Activated T-cell treated with anti-CD3 and anti-CD28 coated beads for 1 hour (primary cell): ENCODE measurements at places on chromosomes 3 and 15.

GRCh38 chr15:98931004-98931403 is 76.6 kb downstream of the PGPEP1L start:
- no peak for DNase-seq

DNA sequence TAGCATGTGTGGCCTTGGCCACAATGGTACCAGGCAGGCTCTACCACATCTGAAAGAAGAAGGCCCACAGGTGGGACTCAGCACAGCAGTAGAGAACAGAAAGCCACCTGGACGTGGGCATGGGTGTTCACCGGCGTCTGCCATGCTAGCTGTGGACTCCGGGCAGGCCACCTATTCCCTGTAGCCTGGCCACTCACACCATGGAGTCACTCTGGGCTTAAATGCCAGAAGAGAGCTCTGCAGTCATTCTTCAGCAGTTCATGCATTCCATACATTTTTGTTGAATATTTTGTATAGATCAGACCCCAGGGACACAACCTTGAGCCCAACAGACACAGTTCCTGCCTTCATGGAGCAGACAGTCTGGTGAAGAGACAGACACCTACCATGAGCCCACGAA is 138.6 kb downstream of the SRGAP3 start:
- DNase-seq: no peak

GRCh38 chr3:12002912-12003311 is 1.3 kb upstream of the SYN2 start:
- DNase-seq: no peak

DNA sequence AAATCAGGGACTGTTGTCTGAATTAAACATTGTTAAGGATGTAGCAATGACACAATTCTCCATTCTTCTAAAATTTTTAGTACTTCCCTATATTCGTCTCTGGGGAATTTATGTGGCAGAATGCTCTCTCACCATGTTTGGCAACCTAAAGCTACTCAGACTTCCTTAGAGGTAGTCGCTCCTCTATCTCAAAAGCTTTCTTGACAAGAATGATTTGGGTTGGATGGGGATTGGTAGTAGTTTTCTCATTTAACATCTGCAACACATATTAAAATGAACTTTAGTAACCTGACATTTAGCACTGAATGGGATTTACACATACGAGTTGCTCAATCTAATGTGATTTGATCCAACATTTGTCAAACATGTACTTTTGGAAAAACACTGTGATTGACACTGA is 233.3 kb downstream of the RBMS3 start:
- DNase-seq: no peak

- no peak for DNase-seq
Observed at GRCh38 chr3:179069762-179070390, 1.7 kb downstream of the ZMAT3 start.

DNA sequence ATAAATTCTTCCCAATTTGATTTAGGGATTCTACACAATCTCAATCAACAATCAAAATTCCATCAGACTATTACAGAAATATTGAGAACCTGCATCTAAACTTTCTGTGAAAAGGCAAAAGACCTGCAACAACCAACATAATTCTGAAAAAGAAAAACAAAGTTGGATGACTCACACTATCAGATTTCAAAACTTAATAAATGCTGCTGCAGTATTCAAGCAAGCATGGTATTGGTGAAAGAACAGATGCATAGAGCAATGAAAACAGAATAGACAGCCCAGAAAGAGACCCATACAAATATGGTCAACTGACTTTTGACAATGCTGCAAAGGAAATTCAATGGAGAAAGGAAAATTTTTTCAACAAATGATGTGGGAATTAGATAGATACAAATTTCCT is 477.1 kb upstream of the NR2F2 start:
- DNase-seq: no peak

DNA sequence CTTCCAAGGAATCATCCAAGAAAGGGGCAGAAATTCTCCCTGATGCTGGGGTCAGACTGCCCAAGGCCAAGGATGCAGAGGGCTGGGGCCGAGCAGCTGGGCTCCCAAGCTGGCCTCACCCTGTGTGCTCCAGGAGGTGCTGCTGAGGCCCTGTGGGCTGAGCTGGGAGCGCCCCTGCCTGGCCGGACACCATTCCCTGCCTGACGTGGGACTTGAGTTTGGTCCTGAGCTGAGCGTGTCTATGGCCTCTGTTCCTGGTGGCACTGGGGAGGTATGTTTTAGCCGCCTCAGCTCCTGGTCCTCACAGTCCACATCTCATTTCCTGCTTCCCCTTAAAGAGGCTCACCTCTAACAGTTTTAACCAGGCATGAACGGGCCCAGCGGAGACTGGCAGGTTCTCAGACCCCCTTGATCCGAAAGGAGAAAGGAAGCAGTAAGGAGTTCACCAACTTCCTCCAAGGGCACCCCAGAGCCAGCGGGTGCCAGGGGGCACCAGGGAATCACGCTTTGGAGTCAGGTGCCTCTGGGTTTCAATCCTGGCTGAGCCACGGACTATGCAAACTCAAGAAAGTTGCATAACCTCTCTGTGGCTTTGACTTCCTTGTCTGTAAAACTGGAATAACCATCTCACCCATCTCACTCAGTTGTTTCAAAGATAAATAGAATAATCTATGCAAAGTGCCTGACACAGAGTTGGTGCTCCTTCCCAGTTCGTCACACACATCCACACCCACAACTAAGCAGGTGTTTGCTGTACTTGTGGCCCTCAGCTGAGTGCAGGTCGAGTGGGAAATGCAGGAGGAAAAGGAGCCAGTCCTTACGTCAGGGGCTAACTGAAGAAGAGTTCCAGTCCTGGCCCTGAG is 48.6 kb downstream of the SLC12A8 start:
- DNase-seq: no peak

DNA sequence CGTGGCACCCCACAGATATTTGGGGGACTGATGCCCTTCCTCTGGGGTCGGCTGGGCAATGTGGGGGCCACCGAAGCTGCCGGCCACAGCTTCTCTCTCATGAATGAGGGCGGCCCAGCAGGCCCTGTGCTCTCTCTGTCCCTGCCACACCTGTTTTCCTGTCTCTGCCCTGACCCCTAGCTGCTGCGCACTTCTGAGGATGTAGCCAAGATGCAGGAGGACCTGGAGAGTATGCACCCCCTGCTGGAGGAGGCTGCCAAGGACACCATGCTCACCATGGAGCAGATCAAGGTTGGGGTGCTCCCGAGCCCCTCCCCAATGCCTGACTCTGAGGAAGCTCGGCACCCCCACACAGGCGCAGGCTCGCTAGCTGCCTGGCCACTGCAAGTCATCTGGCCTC is 59.7 kb downstream of the SEMA3G start:
- no peak for DNase-seq

- no peak for DNase-seq
Observed at GRCh38 chr3:129106320-129106719, 15.3 kb downstream of the RAB43 start.

DNA sequence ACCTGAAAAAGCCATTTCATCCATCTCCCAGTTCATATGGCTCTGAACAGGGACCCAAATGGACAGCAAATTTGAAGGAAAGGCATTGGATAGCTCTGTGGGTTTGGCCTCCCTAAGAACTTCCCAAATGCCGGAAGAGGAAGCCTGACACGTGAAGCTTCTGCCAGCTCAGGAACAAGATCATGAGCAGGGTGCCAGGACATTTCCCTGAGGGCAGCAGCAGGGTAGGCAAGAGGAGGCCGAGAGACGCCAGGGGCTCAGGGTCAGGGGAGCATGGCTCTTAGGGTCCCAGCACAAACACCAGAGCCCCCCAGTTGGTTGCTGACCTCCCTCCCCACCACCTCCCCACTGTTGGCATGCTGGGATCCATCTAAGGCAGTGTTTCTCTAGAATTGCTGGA is 187.5 kb downstream of the MEGF11 start:
- no peak for DNase-seq

- DNase-seq: no peak
Observed at GRCh38 chr3:24519368-24520100, 24.9 kb upstream of the THRB start.

- no peak for DNase-seq
Observed at GRCh38 chr3:10189557-10190354, 25.0 kb downstream of the IRAK2 start.

GRCh38 chr3:70249509-70250160 is 62.8 kb downstream of the MDFIC2 start:
- DNase-seq: no peak

DNA sequence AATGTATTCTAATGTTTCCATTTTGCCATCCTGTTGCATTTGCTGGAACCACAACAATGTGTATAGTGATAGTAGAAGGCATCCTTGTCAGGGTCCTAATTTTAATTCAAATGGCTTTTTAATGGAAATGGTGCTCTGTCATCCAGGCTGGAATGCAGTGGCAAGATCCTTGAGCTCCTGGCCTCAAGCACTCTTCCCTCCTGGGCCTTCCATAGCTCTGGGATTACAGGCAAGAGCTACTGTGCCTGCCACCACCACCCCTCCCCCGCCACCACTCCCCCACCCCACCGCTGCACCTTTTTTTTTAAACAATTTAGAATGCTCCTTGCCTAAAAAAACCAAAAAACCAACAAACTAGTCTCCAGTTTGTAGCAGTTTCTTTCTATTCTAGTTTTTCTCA is 15.2 kb upstream of the IQCF6 start:
- DNase-seq: no peak

- no peak for DNase-seq
Observed at GRCh38 chr3:72533591-72534473, 314.4 kb downstream of the SHQ1 start.

- no peak for DNase-seq
Observed at GRCh38 chr3:52240059-52240885, 1.3 kb upstream of the TWF2 start.

- DNase-seq: no peak
Observed at GRCh38 chr3:187971629-187972028, 182.3 kb upstream of the LPP start.

- DNase-seq: no peak
Observed at GRCh38 chr3:62737449-62737848, 137.8 kb downstream of the CADPS start.

DNA sequence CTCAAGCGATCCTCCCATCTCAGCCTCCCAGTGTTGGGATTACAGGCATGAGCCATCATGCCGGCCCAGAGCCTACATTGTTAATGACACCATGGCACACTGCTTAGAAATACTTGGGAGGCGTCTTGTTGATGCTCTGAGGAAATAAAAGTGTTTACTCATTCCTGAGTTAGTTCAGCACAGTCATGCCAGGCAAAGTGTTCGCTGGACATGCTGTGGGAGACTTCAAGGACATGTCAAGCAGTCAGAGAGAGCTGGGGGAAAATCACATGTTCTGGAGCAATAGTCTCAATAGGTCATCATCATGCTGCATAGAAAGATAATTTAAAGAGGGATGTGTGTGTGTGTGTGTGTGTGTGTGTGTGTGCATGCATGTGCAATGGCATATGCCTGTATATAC is 37.5 kb downstream of the TTC23 start:
- no peak for DNase-seq

GRCh38 chr15:51398626-51399025 is 57.2 kb downstream of the GLDN start:
- no peak for DNase-seq

- no peak for DNase-seq
Observed at GRCh38 chr3:77707281-77707680, 667.4 kb downstream of the ROBO2 start.

DNA sequence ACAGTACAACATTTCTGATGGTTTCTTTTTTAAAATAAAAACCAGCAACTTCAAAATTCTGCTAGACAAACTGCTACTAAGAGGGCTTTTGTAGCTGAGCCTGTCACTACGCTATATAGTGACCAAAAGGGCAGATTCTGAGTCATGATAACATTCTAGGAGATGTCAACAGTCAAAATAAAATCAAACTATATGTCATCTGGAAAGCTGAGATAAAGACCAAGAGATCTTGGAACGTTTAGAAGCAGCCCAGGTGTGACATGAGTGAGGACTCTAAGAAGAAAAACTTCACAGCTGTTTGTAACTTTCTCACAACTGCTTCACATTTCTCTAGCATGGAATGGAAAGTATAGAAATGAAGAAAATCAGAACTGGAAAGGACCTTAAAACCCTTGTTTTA is 84.6 kb downstream of the FILIP1L start:
- DNase-seq: no peak

GRCh38 chr15:56929399-56929798 is 11.0 kb downstream of the TCF12 start:
- no peak for DNase-seq

- DNase-seq: no peak
Observed at GRCh38 chr3:184632551-184633236, 71.1 kb downstream of the EPHB3 start.

DNA sequence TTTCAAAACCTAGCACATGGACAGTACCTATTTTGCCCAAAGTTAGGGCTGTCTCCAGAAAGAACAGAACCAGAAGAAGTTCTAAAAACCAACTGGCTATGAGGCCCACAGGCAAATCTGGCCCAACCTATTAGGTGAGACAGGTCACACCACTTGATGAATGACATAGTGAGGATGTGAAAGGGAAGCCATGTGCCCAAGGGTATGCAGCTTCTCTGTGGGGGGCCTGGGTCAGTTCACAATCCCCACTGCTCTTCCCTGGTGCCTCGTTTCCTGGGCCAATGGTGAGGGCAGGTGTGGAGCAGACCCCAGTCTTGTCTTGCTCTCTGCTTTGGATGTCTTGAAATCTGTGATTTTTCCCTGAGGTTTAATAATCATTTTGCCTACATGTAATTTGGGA is 8.9 kb downstream of the INSYN1 start:
- no peak for DNase-seq

DNA sequence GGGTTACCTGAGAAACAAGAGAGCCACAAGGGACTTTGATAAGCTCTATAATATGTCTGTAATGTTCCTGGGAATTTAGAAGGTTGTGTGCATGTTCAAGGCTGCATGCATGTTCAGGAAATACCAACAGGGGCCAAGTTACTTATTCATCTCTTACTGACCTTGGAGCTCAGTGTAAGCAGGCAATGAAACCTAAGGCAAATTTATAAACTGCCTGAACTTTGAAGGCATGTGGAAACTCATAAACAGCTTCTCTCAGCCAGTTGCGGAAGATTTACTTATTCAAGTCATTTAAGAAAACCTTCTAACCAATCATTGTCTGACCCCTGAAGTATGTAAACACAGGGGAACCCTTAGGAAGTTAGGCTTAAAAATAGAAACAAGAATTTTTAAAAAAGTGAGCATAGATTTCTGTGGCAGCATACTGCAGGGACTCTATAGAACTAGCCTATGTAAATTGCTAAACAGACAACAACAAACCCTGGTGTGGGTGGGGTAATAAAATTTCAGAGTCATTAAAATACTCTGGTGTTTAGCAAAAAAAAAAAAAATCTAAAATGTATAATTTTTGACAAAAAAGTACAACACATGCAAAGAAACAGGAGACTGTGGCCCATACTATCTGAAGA is 57.2 kb downstream of the SLC15A2 start:
- DNase-seq: no peak
